Amniotic epithelial cell (primary cell): ENCODE measurements at places on chromosomes 11 and 22.
A peak's percentile ranks its signal among the peaks of the same experiment; 100 is the strongest.

- DNase-seq, result peak; percentile 25
Observed at GRCh38 chr11:117597071-117597470, 199.9 kb downstream of the DSCAML1 start.

DNA sequence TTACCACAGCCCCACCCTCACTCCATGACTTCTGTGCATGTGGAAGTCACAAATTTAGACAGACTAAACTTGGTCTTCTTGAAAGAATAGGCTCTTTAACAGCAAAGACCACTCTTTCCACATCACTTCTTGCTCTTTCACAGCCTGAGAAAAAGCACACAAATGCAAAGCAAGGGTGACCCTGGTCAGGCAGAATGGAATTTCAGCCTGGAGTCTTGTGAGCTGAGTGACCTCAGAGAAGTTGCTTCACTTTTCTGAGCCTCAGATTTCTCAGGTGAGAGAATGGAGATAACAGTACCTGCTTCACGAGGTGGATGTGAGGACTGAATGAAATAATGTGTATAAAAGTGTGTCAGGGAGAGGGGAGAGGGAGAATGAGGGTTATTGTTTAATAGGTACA, 26.8 kb upstream of the LIPT2 start:
- peak; percentile 3 for DNase-seq

DNA sequence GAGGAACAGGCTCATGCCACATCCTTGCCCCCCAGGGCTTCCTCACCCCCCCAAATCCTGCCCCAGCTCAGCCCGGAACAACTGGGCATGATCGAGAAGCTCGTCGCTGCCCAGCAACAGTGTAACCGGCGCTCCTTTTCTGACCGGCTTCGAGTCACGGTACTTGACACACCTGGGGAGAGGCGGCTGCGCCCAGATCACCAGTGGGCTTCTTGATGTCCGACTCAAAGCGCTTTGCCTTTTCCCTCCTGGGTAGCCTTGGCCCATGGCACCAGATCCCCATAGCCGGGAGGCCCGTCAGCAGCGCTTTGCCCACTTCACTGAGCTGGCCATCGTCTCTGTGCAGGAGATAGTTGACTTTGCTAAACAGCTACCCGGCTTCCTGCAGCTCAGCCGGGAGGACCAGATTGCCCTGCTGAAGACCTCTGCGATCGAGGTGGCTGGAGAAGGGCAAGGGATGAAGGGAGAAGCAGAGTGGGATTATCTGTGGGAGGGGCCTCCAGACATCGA, 3.5 kb downstream of the NR1H3 start:
- no peak for DNase-seq

- DNase-seq, result no peak
Observed at GRCh38 chr11:67489885-67490726, 7.3 kb downstream of the AIP start.

- peak; percentile 63 for DNase-seq
Observed at GRCh38 chr11:65546217-65546958, 11.8 kb downstream of the LTBP3 start.

GRCh38 chr11:134365011-134365925, 33.5 kb downstream of the GLB1L2 start:
- DNase-seq, result no peak

DNA sequence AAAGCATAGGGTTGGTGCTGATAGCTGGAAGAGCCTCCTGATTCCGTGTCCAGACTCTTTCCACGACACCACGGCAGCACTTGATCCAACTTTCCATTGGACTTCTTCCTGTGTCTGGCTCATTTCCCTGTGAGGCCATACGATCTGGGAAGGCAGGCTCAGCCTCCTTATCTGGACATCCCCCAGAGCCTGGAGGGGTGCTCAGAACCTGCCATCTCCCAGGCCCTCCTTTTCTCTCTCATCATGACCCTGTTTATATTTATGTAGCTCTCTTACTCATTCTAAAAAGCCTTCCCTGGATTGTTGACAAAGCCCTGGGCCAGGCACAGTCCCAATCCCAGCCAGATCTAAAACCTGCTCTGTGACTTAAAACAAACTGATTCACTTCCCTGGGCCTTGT, 7.8 kb upstream of the BCL9L start:
- DNase-seq, result no peak

DNA sequence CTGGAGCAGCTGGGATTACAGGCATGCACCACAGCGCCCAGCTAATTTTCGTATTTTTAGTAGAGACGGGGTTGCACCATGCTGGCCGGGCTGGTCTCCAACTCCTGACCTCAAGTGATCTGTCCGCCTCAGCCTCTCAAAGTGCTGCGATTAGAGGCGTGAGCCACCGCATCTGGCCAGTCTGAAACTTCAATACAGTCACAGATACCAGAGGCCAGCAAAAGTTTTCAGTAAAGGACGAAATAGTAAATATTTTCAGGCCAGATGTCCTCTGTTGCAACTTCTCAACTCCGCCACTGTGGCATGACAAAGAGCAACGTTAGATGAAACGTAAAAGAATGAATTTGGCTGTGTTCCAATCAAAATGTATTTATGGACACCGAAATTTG, 403.6 kb downstream of the MN1 start:
- no peak for DNase-seq

DNA sequence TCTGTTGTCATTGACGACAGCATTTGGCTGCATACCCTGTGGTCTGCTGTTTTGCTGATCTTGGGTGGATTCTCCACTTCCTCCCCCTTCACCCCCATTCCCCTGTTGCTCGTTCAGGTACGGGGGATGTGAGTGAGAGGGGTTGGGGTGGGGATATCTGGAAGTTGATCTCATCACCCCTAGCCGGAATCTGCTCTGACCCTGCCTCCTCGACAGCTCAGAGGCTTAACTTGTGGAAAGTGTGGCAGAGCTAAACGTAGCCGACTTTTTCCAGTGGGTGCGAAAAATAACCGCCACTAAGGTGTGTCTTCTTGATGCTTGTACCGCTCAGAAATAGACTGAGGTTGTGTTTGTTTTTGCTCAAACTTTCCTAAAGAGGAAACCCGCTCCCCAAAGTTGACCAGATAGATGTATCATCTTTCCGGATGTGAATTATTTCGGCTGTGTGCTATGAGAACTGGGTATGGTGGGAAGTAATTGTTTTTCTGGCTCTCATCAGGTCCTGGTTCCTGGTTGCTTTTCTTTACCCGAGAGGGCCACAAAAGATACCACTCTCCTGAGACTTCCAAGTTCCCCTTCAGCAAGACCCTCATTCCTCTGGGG, 6.6 kb downstream of the ZBTB16 start:
- DNase-seq, result no peak

DNA sequence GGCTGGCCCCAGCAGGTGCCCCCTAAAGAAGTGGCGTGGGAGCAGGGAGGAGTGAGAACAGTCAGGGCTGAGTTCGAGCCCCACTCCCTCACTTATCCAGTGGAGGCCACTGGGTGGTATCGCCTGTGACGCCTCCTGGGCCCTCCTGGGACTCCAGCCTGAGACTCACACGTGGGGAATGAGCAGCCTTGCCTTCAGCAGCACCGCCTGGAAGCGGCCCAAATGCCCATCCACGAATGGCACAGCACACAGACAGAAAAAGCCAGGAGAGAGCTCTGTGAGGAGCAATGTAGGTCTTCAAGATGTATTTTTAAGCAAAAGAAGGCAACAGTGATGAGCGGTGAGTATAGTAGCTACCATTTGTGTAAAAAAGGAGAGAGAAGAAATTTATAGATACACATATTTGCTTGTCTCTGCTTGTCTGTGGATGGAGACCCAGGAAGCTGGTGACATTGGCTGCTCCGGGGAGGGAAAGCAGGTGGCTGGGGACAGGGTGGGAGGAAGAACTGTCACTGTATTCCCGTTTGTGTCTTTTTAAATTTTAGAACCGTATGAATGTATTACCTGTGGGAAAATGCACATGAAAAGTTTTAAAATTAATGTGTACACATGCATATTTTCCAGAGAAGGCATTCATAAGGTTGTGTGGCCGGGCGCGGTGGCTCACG, 13.2 kb downstream of the KCNJ4 start:
- DNase-seq, result no peak

DNA sequence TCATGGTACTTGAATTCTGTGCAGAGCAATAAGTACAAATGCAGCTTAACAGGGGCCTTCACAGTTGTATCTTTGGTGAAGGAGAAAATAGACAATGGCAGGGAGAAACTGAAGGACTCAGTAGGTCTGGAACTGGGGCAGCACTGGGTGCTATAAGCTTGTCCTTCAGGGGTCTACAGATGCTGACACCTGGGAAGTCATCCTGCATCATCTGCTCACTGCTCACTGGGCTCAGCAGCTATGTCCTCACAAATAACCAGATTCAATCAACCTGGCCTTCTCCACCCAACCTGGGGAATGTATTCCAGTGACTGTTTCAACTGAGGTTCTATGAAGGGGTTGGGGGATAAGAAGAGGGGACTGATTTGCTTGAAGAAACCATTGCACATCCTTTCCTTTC, 117.0 kb downstream of the ZNF280B start:
- no peak for DNase-seq

DNA sequence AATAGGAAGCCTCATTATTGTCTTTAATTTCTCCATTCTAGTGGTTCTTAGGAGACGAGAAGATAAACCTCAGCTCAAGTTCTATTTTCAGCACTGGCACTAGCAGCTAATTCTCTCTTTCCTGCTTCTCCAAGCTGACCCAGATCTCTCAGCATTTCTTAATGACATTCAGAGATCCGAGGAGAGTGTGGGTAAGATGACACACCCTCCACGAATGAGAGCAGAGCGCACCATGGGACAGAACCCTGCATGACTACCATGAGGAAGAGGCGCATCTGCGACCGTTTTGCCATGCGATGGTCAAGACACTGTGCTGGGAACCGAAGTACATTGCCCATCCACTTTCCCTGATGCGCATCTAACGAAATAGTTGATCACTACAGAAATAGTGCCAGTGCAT, 241.8 kb downstream of the LARGE1 start:
- no peak for DNase-seq

- DNase-seq, result no peak
Observed at GRCh38 chr11:93903989-93904388, 53.6 kb upstream of the VSTM5 start.

GRCh38 chr11:103420593-103420992, 311.4 kb downstream of the DYNC2H1 start:
- peak; percentile 39 for DNase-seq

- no peak for DNase-seq
Observed at GRCh38 chr22:45946805-45947600, 30.0 kb downstream of the WNT7B start.

- DNase-seq, result no peak
Observed at GRCh38 chr22:50189849-50190181, 4.1 kb downstream of the TRABD start.

DNA sequence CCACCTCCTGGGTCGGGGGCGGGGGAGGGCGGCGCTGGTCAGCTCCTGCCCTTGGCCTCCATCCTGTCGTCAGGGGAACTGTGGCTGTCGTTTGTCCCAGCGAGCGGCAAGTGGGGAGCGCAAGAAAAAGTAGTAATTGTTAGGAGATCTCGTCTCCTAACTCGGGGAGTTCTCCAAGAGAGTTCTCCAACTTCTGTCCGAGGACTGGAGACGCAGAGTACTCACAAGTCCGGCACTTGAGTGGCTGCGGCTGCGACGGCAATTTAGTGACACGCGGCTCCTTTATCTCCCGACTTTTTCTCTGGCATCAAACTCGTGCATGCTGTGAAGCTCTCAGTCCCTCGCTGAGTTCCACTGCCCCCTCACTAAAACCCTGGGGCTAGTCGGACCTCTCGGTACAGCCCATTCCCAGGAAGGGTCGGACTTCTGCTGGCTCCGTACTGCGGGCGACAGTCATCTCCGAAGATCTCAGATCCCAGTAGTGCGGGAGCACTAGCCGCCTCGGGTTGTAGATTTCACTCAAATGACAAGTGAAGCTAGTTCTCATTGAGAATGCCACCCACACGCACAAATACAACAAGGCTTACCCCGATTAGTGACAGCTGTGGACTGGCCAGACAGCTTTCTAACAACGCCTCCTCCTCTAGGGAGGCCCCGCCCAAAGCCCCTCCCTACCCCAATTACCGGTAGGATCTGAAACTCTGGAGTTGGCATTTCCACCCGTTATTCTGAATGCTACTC, at the start of gene PGR:
TSS of gene PGR (minus strand) at position 611 of the 741 bp plus-strand sequence. CDS start 743 bp downstream, outside the sequence.
- DNase-seq, result no peak

DNA sequence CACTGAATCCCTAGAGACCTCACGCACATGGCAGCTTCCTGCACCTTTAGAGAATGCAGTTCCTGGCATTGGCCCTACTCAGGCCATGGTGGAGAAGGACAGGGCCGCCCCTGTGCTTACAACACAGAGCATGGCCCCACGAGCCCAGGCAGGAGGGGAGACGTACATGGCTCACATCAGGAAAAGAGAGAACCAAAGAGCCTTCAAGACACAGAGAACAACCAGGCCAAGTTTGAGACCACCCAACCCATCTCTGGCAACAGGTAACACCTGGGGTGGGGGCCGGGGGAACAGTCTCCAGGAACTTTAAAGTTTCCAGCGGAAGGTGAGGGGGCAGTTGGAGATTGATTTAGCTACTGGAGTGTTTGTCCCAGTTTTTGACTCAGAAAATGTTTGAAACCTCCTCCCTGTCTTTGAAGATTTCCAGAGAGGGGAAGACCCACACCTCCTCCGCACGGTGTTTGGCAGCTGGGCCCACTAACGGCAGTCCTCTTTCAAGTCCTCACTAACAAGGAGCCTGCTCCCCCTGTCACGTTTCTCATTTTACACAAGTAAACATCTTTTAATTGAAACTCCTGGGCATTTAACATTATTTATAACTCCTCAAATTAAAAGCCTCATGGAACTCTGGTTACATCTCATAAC, 1423.8 kb downstream of the TBC1D22A start:
- no peak for DNase-seq

- DNase-seq, result peak; percentile 36
Observed at GRCh38 chr11:12248330-12248729, 129.0 kb upstream of the PARVA start.

- no peak for DNase-seq
Observed at GRCh38 chr11:125398475-125398874, 97.6 kb downstream of the FEZ1 start.

GRCh38 chr22:43828998-43829782, 17.1 kb upstream of the EFCAB6 start:
- peak; percentile 58 for DNase-seq

DNA sequence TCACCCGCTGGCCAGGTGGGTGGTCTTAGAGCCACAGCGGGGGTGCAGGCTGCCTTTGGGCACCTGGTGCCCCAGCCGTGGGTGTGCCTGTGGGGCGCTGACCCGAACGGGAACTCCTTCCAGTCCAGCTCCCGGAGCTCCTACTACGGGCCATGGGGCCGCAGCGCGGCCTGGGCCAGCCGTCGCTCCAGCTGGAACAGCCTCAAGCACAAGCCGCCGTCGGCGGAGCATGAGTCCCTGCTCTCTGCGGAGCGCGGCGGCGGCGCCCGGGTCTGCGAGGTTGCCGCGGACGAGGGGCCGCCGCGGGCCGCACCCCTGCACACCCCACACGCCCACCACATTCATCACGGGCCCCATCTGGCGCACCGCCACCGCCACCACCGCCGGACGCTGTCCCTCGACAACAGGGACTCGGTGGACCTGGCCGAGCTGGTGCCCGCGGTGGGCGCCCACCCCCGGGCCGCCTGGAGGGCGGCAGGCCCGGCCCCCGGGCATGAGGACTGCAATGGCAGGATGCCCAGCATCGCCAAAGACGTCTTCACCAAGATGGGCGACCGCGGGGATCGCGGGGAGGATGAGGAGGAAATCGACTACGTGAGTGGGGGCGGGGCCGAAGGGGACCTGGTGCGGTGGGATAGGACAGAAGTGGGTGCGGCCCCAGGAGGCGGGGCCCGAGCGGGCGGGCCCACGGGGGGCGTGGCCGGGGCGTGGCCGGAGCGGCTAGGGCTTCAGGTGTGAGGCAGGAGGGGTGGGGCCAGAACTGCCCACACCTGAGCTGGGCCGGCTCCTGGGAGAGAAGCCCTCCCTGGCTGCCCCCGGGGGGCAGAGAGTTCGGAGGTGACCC, 91.5 kb downstream of the CACNA1I start:
- no peak for DNase-seq

GRCh38 chr11:12288212-12288930, 89.0 kb upstream of the PARVA start:
- peak; percentile 90 for DNase-seq

- no peak for DNase-seq
Observed at GRCh38 chr11:1953489-1954266, 6.5 kb downstream of the MRPL23 start.
